ENCODE measurements at places on chromosomes 13 and 19. TPM values are rescaled to one million over a fixed set of nuclear protein-coding genes. Genes with fewer than 3 reads are reported as not detected.

RDH8 gene
- not detected for total RNA-seq

MEDAG gene
- 34.4 TPM for total RNA-seq

ZNF559 gene
- total RNA-seq = 10.0 TPM

GARRE1 gene
- 19.6 TPM for total RNA-seq

C19orf85 gene
- total RNA-seq = not detected

PRR22 gene
- 0.86 TPM for total RNA-seq

KIR2DL1 gene
- not detected for total RNA-seq

FBXO27 gene
- total RNA-seq = 3.3 TPM

GPR12 gene
- total RNA-seq = not detected

VSTM1 gene
- not detected for total RNA-seq

KLK7 gene
- total RNA-seq = not detected

AZU1 gene
- total RNA-seq = not detected

Data from placental pericyte (primary cell).